Ovary (tissue), 10 donors: ENCODE measurements at places on chromosomes 2 and 18. TPM values are rescaled to one million over a fixed set of nuclear protein-coding genes. Genes with fewer than 3 reads are reported as not detected.

DNA sequence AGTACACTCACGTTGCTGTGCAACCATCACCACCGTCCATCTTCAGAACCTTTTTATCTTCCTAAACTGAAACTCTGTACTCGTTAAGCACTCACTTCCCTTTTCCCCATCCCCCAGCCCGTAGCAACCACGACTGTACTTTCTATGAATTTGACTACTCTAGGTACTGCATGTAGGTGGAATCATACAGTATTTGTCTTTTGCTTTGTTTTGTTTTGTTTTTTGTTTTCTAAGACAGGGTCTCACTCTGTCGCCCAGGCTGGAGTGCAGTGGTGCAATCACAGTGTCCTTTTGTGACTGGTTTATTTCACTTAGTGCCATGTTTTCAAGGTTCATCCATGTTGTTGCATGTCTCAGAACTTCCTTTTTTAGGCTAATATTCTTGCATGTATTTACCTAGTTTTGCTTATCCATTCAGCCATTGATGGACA, 7.0 kb upstream of the TYMS start:
- no peak overlapping the region for H3K4me3 ChIP-seq
- no peaks in the 10 kb centered on the region for H3K4me1 ChIP-seq
- no peak for DNase-seq

GRCh38 chr2:68108120-68108519, 45.3 kb upstream of the C1D start:
- no peaks in the 10 kb centered on the region for H3K27me3 ChIP-seq
- DNase-seq = no peak
- H3K27ac ChIP-seq = no peak overlapping the region
- no peaks in the 10 kb centered on the region for H3K36me3 ChIP-seq

- H3K4me1 ChIP-seq = no peaks in the 10 kb centered on the region
- no peak for DNase-seq
- no peaks in the 10 kb centered on the region for H3K27me3 ChIP-seq
- H3K27ac ChIP-seq = no peak overlapping the region
Measured at GRCh38 chr18:73780218-73780617, 367.4 kb downstream of the FBXO15 start.

DNA sequence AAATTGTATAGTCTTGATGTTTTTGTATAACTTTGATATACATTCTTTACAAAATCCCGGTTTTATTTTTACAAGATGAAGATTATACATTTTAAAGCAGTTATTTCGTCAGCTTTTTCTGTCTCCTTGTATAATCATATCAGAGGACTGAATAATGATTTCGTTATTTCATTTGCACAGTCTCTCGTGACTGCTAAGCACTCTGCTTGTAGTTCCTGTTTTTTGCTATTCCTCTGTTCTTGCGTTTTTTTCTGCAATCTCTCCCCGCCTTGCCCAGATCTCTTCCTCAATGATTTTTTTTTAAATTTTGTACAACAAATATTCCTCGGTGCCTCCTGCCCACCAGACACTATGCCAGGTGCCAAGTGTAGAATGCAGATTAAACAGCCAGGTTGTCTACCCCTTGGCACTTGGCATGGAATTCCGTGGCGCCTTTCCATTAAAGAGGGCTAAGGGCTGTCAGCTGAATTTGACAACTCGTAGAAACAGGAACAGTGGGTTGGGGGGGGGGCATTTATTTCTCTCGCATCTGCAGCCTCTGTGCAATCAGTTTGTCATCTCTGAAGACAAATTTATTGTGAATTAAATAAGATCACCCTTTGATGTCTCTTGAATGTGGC, 69.6 kb downstream of the KLHL29 start:
- H3K4me1 ChIP-seq = peaks cover 2% of the 10 kb centered on the region
- H3K4me3 ChIP-seq = no peak overlapping the region
- H3K27ac ChIP-seq = no peak overlapping the region
- no peaks in the 10 kb centered on the region for H3K36me3 ChIP-seq

DNA sequence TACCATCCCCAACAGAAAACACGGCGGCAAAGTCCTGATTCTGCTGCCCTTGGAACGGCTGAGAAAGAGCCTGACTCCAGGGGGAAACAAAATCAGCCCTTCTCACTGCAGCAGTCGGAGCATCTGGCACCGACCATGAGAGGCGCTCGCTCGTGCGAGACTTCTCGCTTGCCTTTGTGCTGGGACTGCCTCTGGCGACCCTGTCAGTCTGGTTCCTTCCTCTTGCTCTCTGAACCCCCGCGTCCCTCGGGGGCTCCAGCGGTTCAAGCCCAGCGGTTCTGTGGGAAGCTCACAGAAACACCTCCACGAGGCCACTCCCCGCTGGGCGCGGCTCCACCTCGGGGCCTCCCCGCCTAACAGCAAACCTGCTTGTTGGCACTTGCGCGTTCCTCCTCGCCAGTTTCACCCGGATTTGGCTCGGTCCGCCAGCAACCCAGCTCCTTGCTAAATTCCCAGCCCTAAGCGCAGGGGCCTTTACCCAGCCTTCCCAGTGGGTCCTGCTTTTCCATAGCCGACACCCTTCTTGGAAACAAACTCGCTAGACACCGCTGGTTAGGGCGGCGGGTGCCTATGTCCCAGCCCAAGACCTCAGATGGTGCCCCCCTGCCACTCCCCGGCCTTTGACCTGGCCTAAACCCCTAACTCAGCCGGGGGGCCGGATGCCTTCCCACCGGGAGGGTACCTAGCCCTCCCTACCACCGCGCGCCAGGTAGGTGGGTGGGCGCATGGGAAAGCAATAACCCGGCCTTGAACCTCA, 2.2 kb downstream of the RND3 start:
- no peaks in the 10 kb centered on the region for H3K27me3 ChIP-seq
- peak overlapping the region; percentile 64 for H3K4me3 ChIP-seq
- peak overlapping the region; percentile 49 for H3K27ac ChIP-seq
- peaks cover 1% of the 10 kb centered on the region for H3K4me1 ChIP-seq
- DNase-seq = peak; percentile 33

DNA sequence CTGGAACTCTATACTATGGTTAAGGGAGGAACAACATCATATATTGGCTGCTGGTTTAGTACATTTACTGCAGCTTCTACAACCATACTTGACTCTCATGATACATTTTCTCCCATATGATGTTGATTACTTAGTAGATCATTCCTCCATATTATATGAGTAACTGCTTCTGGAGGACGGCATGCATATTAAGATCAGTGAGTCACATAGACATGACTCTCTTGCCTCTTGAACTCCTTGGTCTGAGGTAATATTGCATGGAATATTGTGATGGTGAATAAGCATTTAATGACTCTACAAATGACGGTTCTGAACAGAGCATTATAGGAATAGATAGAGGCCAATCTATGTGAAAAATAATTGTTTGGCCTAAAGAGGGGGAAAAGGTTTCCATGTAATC, 418.8 kb upstream of the SPHKAP start:
- no peak for DNase-seq
- H3K36me3 ChIP-seq = no peaks in the 10 kb centered on the region
- no peak overlapping the region for H3K4me3 ChIP-seq
- H3K27ac ChIP-seq = no peak overlapping the region

- no peaks in the 10 kb centered on the region for H3K36me3 ChIP-seq
- peaks cover 8% of the 10 kb centered on the region for H3K4me1 ChIP-seq
- peak overlapping the region; percentile 71 for H3K4me3 ChIP-seq
- H3K27me3 ChIP-seq = no peaks in the 10 kb centered on the region
- H3K27ac ChIP-seq = peak overlapping the region; percentile 70
Measured at GRCh38 chr2:96304606-96305005, 740 bp downstream of the SNRNP200 start.

- no peaks in the 10 kb centered on the region for H3K27me3 ChIP-seq
- H3K4me1 ChIP-seq = peaks cover 1% of the 10 kb centered on the region
- DNase-seq = peak; percentile 89
- no peak overlapping the region for H3K4me3 ChIP-seq
Measured at GRCh38 chr18:12934454-12935071, 13.2 kb upstream of the SEH1L start.

GRCh38 chr18:50970006-50970405, 2.2 kb downstream of the ELAC1 start:
- DNase-seq = no peak
- H3K4me1 ChIP-seq = peaks cover 5% of the 10 kb centered on the region
- no peaks in the 10 kb centered on the region for H3K36me3 ChIP-seq
- H3K27me3 ChIP-seq = no peaks in the 10 kb centered on the region

KCNK3 gene
- 1.1 TPM for total RNA-seq

ZSWIM2 gene
- not detected for total RNA-seq

APCDD1 gene
- total RNA-seq = 46.4 TPM

HJURP gene
- not detected for total RNA-seq

TMEM169 gene
- 0.43 TPM for total RNA-seq
